ENCODE measurements at places on chromosomes 5 and 9. TPM values are rescaled to one million over a fixed set of nuclear protein-coding genes. Genes with fewer than 3 reads are reported as not detected.

GRCh38 chr5:7886849-7887475 is 18.0 kb downstream of the MTRR start:
- H3K27ac ChIP-seq = no peak overlapping the region
- H3K4me3 ChIP-seq = no peak overlapping the region
- no peak for DNase-seq
- no peaks in the 10 kb centered on the region for H3K27me3 ChIP-seq

DNA sequence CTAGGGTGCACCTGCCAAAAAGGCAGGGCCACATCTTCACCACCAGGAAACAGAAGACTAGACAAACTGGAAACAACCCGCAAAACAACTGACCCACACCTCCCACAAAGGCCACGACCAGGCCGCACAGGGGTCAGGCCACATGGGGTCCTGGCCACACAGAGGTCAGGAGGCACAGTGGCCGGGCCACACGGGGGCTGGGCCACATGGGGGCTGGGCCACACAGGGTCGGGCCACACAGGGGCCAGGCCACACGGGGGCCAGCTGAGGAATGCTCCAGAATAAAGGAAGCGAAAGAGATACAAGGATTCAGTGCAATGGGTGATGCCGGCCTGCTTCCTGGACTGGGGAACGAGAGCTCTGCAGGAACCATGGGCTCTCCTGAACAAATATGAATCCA is 91.6 kb downstream of the OLFM1 start:
- peaks cover 3% of the 10 kb centered on the region for H3K27me3 ChIP-seq
- H3K36me3 ChIP-seq = no peaks in the 10 kb centered on the region
- no peak overlapping the region for H3K27ac ChIP-seq
- no peak for DNase-seq
- H3K4me1 ChIP-seq = no peaks in the 10 kb centered on the region

- H3K4me1 ChIP-seq = no peaks in the 10 kb centered on the region
- no peaks in the 10 kb centered on the region for H3K27me3 ChIP-seq
- no peak overlapping the region for H3K4me3 ChIP-seq
- H3K36me3 ChIP-seq = no peaks in the 10 kb centered on the region
- no peak for DNase-seq
Observed at GRCh38 chr9:128485414-128485855, 19.1 kb upstream of the GLE1 start.

- H3K36me3 ChIP-seq = no peaks in the 10 kb centered on the region
- no peak for DNase-seq
- H3K27me3 ChIP-seq = no peaks in the 10 kb centered on the region
- no peak overlapping the region for H3K4me3 ChIP-seq
- H3K27ac ChIP-seq = peak overlapping the region; percentile 32
- H3K4me1 ChIP-seq = no peaks in the 10 kb centered on the region
Observed at GRCh38 chr5:39761199-39761950, 336.6 kb upstream of the DAB2 start.

- peaks cover 2% of the 10 kb centered on the region for H3K36me3 ChIP-seq
- H3K4me3 ChIP-seq = no peak overlapping the region
- H3K27ac ChIP-seq = no peak overlapping the region
- H3K4me1 ChIP-seq = no peaks in the 10 kb centered on the region
- no peaks in the 10 kb centered on the region for H3K27me3 ChIP-seq
- DNase-seq = no peak
Observed at GRCh38 chr5:176954050-176954449, 52.5 kb downstream of the UIMC1 start.

DNA sequence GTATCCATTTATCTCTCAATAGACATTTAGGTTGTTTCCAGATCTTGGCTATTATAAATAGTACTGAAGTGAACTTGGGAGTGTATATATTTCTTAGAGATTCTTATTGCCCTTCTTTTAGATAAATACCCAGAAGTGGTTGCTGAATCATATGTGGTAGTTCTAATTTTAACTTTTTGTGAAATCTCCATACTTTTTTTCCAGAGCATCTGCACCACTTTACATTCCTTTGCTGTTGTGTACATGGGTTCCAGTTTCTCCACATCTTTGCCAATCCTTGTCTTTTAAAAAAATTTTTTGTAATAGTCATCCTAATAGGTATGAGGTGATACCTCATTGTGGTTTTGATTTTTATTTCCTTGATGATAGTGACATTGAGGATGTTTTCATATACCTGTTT is 303.7 kb downstream of the CCDC171 start:
- no peak overlapping the region for H3K27ac ChIP-seq
- no peaks in the 10 kb centered on the region for H3K36me3 ChIP-seq
- H3K4me1 ChIP-seq = no peaks in the 10 kb centered on the region
- H3K27me3 ChIP-seq = no peaks in the 10 kb centered on the region

Gene ADAMTS19
- total RNA-seq = 0.52 TPM

Gene C5orf58
- total RNA-seq = not detected

- H3K27me3 ChIP-seq = no peaks in the 10 kb centered on the region
- H3K27ac ChIP-seq = no peak overlapping the region
- no peaks in the 10 kb centered on the region for H3K4me1 ChIP-seq
- peak; percentile 62 for DNase-seq
- no peaks in the 10 kb centered on the region for H3K36me3 ChIP-seq
Observed at GRCh38 chr5:171520300-171521174, 101.1 kb downstream of the FGF18 start.

Gene PKD2L2
- total RNA-seq = 0.44 TPM

DNA sequence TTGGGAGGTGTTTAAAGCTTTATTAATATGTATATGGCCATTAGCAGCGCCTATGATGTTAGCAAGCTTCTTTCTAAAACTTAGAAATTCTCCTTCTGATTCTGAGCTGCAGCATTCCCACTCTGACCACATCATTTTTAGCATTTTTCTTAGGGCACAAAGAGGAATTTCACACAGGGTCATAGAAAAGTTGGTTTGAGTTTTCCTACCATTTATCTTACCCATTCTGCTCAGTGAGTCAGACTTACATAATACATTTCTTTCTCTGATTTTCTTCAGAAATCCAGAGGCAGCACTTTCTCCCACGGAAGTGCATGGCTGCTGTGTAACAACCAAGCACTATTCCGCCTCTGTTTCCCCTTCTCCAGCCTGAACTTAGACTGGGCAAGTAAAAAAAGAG is 246.6 kb downstream of the ARL15 start:
- no peak overlapping the region for H3K27ac ChIP-seq
- H3K4me1 ChIP-seq = no peaks in the 10 kb centered on the region
- H3K27me3 ChIP-seq = no peaks in the 10 kb centered on the region
- DNase-seq = no peak
- no peak overlapping the region for H3K4me3 ChIP-seq

DNA sequence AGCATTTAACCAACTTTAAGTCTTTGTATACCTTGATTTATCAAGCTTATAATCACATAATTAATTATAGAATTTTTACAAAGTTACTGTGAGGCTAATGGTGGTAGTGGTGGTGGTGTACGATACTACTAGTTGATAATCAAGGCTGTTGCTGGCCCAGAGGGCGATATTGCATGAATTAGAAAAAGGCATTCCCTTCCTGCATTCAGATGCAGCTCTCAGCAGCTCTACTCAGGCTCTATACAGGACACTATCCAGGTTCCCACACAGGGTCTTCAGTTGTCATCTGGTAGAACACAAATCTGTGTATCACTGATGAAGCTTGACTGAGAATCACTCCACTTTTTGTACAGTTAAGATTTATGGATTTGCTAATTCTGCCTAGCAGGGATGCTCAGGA is 562.8 kb upstream of the C9orf72 start:
- no peaks in the 10 kb centered on the region for H3K27me3 ChIP-seq
- no peak for DNase-seq
- H3K36me3 ChIP-seq = no peaks in the 10 kb centered on the region
- H3K4me1 ChIP-seq = no peaks in the 10 kb centered on the region
- H3K4me3 ChIP-seq = no peak overlapping the region

GRCh38 chr9:31045810-31046209 is 1338.6 kb upstream of the ACO1 start:
- no peak for DNase-seq
- H3K27me3 ChIP-seq = no peaks in the 10 kb centered on the region
- no peaks in the 10 kb centered on the region for H3K36me3 ChIP-seq
- H3K4me3 ChIP-seq = no peak overlapping the region
- no peak overlapping the region for H3K27ac ChIP-seq

GRCh38 chr5:65938256-65938655 is 11.9 kb downstream of the ERBIN start:
- no peaks in the 10 kb centered on the region for H3K36me3 ChIP-seq
- H3K27me3 ChIP-seq = no peaks in the 10 kb centered on the region
- H3K4me3 ChIP-seq = no peak overlapping the region
- no peak overlapping the region for H3K27ac ChIP-seq
